ENCODE measurements at places on chromosomes 12 and 14.

GRCh38 chr14:50089208-50089607 is 27.2 kb downstream of the VCPKMT start:
- peak; percentile 43 for DNase-seq

DNA sequence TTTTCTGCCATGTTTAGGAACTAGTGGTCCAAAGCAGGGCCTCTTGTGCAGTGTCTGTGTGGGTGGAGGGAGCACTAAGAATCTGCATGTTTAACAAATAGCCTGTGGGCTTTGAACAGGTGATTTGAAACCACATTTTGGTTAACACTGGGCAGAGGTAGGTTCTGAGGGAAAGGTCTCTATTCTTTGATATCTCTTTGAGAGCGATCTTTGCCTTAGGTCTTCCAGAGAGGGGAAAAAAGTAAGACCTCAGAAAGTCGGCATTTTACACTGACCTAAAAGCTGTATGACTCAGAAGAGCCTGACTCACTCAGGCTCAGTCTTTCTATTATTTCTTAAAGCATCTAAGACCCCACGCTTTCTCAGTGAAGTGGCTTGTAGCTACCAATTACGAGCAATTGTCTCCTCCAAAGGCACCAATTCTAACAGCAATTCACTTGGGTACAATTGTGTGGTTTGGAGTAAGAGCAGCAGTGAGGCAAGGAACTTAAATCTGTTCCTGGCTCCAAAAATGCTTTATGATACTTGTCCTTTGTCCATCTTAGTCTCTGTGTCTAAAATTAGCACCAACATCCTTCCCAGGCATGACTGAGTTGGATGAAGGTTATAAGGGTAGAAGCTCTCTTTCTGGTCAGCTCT is 8.8 kb downstream of the EIF2B2 start:
- peak; percentile 18 for DNase-seq

- peak; percentile 19 for DNase-seq
Measured at GRCh38 chr14:92258934-92259333, 64.0 kb upstream of the SLC24A4 start.

GRCh38 chr12:54394281-54394719 is 9.8 kb upstream of the ZNF385A start:
- DNase-seq = peak; percentile 65

DNA sequence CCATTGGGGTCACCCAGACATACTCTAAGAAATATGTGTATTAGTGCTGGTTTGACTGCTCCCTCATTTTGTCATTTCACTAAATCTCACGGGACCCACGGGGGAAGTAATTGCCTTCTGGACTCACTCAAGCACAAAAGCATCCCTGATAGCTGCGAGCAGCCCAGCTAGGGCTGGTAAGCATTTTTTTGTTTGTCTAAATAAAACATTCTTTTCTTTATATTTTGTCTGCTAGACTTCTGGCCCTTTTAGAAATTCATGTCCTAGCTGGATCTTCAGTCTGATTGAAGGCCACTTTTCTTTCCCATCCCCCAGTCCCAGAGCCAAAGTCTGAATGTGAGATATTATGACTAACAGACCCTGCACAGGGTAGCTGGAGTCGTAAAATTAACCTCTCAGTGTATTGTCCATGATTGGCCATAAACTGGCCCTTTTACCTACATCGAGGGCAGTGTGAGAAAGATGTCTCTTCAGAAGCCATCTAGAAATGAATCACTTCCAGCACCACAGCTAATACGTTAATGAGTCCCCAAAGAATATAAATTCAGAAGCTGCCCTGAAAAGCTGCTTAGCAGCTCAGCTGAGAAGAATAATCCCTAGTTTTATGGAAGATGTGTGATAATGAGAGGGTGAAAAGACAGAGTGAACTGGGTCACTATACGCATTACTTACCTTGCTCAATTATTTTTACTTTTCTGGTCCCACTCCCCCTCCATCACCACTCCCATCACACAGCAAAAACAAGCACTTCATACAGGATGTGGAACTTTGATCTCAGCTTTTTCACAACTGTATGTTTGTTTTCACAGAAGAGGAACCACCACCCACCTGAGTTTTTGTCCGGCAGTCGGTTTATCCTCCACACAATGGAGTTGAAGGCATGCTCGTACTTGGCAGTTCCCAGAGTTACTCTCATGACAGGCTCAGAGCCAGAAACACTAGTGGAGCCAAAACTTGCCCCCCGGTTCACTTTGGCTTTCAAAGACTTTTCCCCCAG is 55.6 kb upstream of the GTF2A1 start:
- no peak for DNase-seq

DNA sequence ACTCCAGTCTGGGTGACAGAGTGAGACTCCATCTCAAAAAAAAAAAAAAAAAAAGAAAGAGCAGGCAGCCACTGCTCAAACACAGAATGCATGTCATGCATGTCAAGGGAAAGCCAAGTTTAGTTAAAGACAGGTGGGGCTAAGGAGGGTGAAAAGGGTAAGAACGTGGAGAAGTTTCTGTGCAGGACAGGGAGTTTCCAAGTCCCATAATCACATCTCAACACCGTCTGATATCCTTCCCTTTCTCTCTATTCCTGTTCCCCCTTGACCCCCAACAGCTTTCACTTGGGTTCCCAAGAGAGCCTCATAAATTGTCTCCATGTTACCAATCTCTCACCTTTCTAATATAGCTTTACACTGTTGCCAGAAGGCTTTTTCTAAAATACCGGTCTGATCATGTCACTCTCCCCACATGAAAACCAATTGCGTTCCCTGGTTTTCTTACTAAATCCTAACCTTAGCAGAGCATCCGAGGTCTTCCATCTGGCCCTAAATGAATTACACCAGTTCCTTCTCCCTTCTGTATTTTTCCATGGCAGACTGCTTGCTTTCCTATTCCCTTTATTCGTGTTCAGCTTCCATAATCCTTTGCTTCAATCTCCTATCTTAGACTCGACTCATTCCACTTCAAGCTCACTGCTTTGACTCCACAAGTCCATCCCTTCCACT is 37.0 kb downstream of the LIMA1 start:
- no peak for DNase-seq

GRCh38 chr14:85254711-85255110 is 275.2 kb upstream of the FLRT2 start:
- no peak for DNase-seq

- no peak for DNase-seq
Measured at GRCh38 chr14:51367600-51367931, 127.5 kb downstream of the TMX1 start.

DNA sequence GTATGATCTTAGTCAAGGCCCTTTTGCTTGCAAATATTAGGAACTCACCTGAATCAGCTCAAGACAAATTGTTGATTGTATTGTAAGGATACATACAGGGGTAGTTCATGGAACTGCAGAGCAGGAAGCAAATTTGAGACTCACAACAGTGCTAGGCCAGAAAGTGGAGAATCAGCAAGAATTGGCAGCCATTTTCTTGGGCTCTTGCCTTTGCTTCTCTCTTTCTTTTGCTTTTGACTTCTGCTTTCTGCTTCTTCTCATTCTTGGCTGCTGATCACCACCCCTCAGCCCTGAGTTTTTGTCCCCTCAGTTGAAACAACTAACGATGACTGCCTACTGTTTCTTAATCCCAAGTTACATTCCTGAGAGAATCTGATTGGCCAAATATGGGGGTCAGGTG is 34.8 kb downstream of the KCNK13 start:
- DNase-seq = no peak

DNA sequence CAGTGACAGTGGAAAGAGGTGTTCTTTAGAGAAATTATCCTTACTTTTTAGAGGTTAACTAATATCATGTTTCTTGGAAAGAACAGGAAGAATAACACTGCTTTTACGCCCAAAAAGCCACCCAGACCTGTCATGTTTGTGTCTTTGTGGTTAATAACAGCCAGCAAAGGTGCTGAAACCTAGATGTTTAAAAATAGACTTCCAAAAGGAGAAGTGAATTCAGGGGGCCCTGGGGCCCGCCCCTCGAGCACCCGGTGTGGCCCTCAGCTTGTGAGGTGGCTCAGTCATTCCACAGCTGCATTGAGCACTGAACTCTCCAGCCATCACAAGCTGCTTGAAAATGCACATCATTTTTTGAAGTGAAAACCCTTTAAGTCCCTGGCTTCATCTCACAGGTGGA is 20.8 kb upstream of the AMN start:
- no peak for DNase-seq

- DNase-seq = peak; percentile 67
Measured at GRCh38 chr14:58749066-58749669, 111.4 kb downstream of the DACT1 start.

- no peak for DNase-seq
Measured at GRCh38 chr14:29007990-29008389, 241.4 kb downstream of the FOXG1 start.

GRCh38 chr12:62693376-62694050 is 226.9 kb downstream of the MON2 start:
- no peak for DNase-seq

- peak; percentile 33 for DNase-seq
Measured at GRCh38 chr14:101948666-101949216, 15.6 kb upstream of the DYNC1H1 start.
